Stimulated activated CD4-positive, alpha-beta T cell treated with anti-CD3 and anti-CD28 coated beads, Interleukin-12 subunit alpha, Interleukin-12 subunit beta, amount 100 ng/mL, for 4 hours (primary cell): ENCODE measurements at places on chromosomes 4 and X.

DNA sequence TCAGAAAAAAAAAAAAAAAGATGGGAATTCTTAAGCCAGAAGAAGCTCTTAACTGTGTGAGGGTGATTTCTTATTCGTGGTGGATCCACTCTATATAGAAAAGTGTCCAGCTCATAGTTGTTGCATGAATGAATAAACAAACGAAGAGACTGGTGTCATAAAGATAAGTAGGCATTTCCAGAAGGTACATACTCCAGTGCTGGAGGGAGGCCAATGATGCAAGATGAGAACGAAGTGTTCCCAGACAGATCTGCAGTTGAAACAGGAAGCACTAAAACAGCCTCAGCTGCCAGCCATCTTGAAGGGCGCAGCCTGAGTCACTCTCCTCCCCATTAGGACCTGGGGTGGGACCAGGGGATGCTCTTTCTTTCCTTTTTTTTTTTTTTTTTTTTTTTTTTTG lies 47.4 kb upstream of the HOPX start:
- no peak for DNase-seq

- no peak for DNase-seq
Observed at GRCh38 chr4:1035510-1035909, 24.1 kb downstream of the FGFRL1 start.

GRCh38 chr4:86220121-86220520 lies 139.7 kb downstream of the MAPK10 start:
- no peak for DNase-seq

- DNase-seq: no peak
Observed at GRCh38 chr4:139535228-139535870, 20.7 kb downstream of the SETD7 start.

- DNase-seq: no peak
Observed at GRCh38 chrX:95076449-95076848, 1402.4 kb downstream of the FAM133A start.

- no peak for DNase-seq
Observed at GRCh38 chr4:3677748-3678070, 88.5 kb upstream of the ADRA2C start.

- no peak for DNase-seq
Observed at GRCh38 chrX:334331-334891, 15.8 kb upstream of the GTPBP6 start.

- DNase-seq: no peak
Observed at GRCh38 chrX:115898382-115899001, 272.1 kb upstream of the AGTR2 start.

DNA sequence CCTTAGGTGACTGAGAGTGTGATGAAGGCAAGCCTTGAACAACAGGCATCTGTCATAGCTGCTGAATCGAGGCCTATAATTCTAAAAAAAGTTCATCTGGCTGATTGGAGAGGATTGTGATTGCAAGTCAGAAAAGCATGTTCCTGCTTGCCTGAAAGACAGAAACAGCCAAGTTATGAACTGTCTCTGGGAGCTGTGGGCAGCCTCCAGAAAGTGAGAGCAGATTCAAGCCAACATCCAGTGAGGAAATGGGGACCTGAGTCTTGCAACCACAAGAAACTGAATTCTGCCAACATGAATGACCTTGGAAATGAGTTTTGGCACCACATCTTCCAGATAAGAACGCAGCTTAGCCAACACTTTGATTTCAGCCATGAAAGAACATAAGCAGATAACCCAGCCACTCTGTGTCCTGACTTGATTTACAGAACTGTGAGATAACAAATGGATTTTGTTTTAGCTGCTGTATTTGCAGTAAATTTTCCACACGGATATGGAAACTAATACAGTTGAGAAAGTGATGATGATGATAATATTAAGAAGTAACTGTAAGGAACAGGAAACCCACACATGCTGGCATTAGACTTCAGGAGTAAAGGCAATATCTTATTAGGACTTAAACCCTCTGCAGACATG lies 240.3 kb upstream of the NDST3 start:
- no peak for DNase-seq

- DNase-seq: no peak
Observed at GRCh38 chrX:30308263-30309138, 689 bp downstream of the NR0B1 start.

GRCh38 chr4:139841464-139842195 lies 176.0 kb downstream of the MGST2 start:
- no peak for DNase-seq

GRCh38 chr4:157898836-157899605 lies 273.8 kb downstream of the GASK1B start:
- no peak for DNase-seq

- DNase-seq: no peak
Observed at GRCh38 chr4:156137679-156138473, 184.2 kb upstream of the CTSO start.

GRCh38 chrX:132775263-132775823 lies 183.1 kb downstream of the HS6ST2 start:
- DNase-seq: no peak

DNA sequence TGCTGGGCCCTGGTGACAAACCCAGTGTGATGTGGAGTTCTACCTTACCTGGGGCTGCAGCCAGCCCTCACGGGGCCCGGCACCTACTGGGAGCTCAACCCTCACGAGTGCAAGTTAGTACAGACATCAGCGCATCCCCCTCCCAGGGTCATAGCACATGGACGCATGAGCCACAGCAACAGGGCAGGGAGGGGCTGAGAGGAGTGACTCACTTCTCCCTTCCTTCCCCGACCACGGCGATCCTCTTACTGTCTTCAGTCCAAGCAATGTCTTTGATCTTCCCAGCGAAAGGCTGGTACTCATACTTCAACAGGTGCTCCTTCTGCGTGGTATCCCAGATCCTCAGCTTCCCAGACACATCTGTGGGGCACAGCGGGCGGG lies 17.8 kb downstream of the WDR1 start:
- DNase-seq: no peak

GRCh38 chrX:22433292-22434070 lies 160.8 kb downstream of the CBLL2 start:
- no peak for DNase-seq

DNA sequence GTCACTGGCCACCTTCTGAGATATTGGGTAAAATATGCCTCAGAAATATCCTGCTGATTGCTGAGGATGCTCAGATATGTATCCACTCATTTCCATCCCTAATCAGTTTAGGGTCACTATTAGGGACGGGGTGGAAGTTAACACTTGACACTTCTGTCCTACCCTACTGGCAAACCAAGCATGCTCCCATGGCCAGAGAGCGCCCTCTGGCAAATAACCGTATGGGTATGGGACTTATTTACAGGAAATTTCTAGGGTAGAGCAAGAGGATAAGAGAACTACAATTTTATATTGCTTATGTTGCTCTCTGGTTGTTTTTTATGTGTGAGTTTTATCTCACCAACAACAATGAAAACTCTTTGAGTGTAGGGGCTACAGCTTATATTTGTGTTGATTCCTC lies 86.8 kb upstream of the TSPAN7 start:
- no peak for DNase-seq

GRCh38 chrX:39808471-39808917 lies 289.3 kb downstream of the BCOR start:
- DNase-seq: no peak

DNA sequence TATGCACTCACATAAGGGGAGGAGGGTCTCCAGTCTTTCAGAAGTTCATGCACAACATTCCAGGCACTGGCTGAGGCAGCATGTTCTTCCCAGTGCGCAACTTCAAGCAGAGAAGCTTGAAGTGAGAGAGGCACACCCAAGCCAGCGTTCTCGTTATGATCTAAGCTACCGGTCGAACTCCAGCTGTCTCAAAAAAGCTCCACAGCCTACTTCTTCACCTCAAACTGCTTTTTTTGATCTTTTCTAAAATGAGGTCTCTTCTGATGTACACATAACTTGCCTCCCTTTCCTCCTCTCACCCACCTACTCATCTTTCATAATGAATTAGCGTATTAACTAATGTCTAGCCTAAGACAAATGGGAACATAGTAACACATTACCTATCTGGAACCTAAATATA lies 25.3 kb downstream of the GPC4 start:
- no peak for DNase-seq

DNA sequence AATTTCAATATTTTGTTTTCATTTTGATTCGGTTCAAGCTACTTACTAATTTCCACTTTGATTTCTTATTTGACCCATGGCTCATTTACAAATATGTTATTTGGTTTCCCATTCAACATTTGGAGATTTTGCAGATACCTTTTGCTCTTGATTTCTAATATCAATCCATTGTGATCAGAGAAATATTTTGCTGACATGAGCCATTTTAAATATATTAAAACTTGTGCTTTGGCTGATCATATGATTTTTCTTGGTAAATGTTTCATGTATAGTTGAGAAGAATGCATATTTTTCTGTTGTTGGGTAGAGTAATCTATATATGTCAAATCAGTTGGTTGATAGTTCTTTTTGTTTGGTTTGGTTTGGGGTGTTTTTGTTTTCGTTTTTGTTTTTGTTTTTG lies 95.0 kb downstream of the GASK1B start:
- DNase-seq: no peak

- DNase-seq: no peak
Observed at GRCh38 chr4:39635023-39635422, 3.6 kb downstream of the SMIM14 start.

- no peak for DNase-seq
Observed at GRCh38 chr4:24742773-24743172, 52.6 kb upstream of the SOD3 start.

DNA sequence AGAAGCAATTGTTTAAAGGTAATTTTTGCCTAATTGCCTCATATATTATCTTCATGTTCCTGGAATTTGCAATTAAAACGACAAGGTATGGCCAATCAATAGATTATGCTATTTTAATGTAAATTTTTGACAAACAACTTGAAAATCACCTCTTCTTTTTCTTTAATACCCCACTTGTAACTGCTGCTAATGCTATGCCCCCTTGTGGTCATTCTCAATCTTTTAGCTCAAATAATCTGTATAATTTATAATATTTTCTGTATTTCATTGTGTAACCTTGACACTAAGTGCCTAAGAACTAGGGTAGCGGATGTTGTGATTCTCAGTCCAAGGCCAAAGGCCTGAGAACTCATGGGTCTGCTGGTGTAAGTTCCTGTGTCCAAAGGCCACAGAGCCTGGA lies 831.7 kb upstream of the POU3F4 start:
- no peak for DNase-seq

- DNase-seq: no peak
Observed at GRCh38 chrX:13008189-13008533, 33.3 kb downstream of the TMSB4X start.

DNA sequence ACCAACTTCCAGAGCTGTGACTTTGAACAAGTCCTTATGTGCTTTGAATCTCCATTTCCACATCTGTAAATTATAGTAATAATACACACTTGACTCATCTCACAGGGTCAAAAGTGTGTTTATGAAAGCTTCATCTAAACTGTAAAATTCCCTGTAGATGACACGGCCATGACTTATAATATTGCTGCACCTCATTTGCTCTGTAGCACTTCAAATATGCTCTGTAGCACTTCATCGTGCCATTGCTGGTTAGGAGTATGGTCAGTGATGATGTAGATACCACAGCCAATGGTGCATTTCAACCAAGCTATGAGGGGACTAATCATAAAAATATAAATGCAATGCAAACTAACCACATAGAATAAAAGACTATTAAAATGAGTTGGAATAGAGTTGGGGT lies 318.6 kb downstream of the ANK2 start:
- DNase-seq: no peak

DNA sequence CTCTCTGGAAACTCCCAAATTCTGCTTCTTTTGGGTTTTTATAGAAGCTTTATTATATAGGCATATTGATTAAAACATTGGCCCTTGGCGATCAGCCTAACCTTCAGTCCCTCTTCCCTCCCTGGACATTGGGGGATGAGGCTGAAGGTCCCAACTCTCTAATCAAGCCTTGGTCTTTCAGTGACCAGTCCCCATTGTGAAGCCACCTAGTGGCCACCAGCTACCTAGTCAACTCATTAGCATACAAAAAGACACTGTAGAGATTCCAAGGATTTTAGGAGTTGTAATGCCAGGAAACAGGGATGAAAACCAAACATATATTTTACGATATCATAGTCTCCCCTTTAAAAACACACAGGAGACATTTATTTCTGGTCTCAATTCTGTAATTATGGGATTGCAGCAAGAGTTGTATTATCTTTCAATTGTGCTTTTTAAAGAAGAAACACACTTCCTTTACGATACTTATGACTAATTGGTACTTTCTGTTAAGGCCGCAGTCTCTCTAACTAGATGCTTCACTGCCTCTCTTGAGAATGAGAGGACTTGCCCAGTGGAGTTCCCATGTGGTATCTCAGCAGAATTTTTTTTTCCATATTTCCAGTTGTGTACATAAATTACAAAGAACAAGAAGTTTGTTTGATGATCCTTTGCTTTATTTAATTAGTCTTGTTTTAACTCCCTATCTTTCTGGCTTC lies 58.2 kb downstream of the WDR17 start:
- DNase-seq: no peak

- no peak for DNase-seq
Observed at GRCh38 chrX:69185141-69185540, 19.9 kb upstream of the PJA1 start.

- no peak for DNase-seq
Observed at GRCh38 chr4:47050761-47051725, 19.7 kb downstream of the GABRB1 start.

DNA sequence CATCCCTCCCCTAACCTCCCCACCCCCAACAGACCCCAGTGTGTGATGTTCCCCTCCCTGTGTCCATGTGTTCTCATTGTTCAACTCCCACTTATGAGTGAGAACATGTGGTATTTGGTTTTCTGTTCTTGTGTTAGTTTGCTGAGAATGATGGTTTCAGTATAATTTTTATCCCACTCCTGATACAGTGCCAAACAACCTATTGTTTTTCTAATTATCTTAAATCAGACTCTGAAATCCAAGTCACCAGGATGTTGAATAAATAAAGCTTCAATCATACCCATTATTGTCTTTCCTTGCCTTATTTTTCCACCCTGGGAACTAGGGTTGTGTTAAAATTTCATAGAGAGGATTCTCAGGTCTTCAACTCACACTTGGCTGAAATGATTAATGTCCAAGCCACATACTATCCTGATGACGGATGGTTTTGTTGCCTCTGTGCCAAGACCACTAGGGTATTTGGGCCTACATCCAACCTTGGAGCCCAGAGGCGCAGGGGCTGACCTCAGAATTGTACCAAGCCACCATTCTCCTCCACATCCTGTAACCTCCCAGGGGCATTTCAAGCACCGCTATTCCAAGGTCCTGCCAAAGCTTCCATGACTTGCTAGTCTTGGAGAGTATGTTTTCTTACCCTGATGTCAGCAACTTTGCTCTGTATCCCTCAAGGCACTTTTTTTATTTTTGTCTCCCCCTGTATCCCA lies 332.4 kb downstream of the ARHGAP24 start:
- DNase-seq: no peak

- DNase-seq: no peak
Observed at GRCh38 chrX:47184486-47184885, 9.1 kb upstream of the UBA1 start.

DNA sequence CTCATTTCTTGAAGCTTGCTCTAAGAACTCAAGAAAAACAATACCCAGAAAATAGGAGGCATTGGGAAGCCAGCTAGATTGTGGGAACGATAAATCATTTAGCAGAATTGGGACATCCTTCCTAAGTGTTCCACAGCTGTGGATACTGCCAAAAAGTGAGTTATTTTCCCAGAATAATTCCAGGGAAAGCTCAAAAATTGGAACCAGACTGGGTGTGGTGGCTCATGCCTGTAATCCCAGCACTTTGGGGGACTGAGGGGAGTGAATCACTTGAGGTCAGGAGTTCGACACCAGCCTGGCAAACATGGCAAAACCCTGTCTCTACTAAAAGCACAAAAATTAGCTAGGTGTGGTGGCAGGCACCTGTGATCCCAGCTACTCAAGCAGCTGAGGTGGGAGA lies 68.2 kb upstream of the GK2 start:
- DNase-seq: no peak

GRCh38 chr4:63787326-63787725 lies 621.9 kb downstream of the TECRL start:
- DNase-seq: no peak
